ENCODE measurements at places on chromosomes 13 and 19. TPM values are rescaled to one million over a fixed set of nuclear protein-coding genes. Genes with fewer than 3 reads are reported as not detected.

PRR36 gene
- total RNA-seq, result under 0.01 TPM

SOHLH2 gene
- 0.77 TPM for total RNA-seq

MIA gene
- 0.26 TPM for total RNA-seq

DNA sequence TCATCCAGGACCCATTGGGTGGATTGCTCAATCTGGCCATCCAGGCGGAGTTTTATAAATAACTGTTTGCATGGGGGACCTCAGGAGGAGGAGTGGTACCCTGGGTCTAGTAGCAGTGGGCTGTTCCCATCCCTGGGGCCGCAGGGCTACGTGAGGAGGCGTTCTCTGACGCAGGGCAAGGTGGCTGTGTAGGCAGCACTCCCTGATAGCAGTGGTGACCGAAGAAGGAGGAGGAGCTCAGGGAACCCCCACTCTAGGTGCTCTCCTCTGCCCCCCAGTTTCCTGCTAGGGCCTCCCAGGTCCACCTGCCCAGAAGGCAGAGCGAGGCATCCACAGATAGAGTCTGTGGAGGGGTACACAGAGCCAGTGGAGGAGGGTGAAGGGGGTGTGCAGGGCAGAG, 64.1 kb downstream of the CCNE1 start:
- no peak for DNase-seq

- DNase-seq, result no peak
Observed at GRCh38 chr13:111610879-111611278, 290.4 kb downstream of the TEX29 start.

DNA sequence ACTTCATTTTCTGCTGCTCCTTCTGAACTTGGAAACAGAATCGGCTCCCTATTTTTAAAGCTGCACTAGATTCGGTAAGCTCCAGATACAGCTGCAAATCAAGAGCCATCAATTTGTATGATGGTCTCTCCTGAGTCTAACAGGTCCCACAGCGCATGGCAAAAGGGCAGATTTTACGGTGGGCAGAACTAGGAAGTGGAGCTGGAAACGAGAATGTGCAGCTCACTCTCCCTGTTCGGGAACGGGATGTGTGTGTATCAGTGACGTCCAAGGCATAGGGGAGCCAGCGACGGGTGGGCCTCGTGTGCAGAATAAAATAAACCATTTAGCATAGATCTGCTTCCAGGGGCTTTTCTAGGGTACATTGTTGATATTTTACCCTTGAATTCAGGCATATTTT, 74.2 kb downstream of the COL4A1 start:
- DNase-seq, result peak; percentile 82

GRCh38 chr19:1884291-1884718, 991 bp downstream of the ABHD17A start:
- no peak for DNase-seq

DNA sequence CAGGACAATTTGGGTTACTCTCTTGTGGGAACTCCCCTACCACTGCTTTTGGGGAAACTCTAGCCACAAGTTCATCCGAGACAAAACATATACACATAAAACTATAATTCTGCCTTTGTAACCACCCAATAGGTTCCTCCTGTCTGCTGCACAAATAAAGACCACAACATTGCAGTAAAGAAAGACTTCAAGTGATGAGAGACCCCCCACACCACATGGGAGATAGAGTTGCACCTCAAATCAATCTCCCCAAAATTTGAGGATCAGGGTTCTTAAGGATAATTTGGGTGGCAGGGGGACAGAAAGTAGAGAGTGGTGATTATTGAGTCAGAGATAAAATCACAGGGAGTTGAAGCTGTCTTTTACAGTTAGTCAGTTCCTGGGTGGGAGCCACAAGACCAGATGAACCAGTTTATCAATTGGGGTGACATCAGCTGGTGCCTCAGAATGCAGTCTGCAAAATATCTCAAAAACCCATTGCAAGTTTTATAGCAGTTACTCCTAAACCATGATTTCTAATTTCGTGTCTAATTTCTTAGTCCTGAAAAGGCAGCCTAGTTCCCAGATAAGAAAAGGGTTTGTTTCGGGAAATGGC, 1348.5 kb downstream of the PCDH9 start:
- no peak for DNase-seq

DNA sequence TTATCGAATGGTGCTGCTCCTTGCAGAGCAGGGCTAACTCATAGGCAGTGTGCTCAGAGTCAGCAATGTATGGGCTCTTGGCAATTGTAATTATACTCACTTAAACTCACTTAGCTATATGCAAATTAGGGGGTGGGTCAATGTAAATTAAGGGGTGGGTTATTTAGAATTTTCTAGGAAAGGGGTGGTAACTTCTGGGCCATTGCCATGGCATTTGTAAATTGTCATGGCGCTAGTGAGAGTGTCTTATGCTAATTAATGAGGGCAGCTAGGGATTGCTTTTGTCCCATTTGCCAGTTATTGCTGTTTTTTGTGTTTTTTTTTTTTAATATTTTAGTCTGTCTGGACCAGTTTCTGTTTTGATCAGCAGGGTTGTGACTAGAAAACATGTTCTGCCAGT, 68.4 kb downstream of the DIAPH3 start:
- DNase-seq, result no peak

- DNase-seq, result peak; percentile 11
Observed at GRCh38 chr13:108669381-108669780, 40.0 kb downstream of the MYO16 start.

- DNase-seq, result no peak
Observed at GRCh38 chr19:4012975-4013634, 5.6 kb downstream of the PIAS4 start.

DNA sequence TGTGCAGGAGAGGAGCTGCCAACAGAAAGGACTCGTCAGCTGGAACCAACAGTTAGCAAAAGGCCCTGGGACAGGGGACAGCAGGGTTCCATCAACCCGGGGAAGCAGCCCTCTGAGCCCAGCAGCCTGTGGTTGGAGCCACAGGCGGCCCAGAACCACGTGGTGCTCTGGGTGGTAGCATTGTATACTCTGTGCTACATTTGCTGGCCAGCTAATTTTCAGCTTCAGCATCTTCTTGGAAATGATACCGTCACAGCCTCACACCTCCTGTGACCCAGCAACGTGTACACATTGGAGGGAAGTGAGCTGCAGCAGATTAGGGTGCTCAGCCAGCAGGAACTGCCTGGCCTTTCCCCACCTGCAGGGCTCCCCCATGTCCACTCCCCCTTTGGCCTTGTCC, 13.1 kb upstream of the MTIF3 start:
- no peak for DNase-seq

- DNase-seq, result no peak
Observed at GRCh38 chr13:100753376-100753775, 78.8 kb upstream of the TMTC4 start.

GRCh38 chr19:49830766-49831165, 12.7 kb downstream of the MED25 start:
- no peak for DNase-seq

DNA sequence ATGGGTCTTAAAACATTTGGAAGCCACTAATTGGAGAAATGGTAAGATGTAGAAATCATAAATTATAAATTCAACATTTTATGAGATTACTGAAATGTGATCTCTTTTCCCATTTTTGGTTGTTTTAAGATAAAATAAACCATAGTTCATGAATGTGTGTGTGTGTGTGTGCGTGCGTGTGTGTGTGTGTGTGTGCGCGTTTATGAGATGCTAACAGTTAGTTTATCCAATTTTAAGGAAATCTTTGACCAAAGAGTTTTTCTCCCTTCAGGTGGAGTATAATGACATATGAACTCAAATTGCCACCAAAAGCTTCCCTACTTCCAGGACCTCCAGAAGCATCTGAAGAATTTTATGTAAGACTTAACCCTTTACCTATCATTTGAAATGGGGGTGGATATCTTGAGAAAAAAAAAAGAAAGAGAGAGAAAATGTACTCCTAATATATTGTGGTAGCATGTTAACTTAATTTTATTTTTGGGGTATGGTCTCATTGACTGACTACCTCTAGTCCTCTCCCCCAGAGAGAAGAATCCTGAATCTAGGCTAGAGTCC, 98.1 kb upstream of the AKAP11 start:
- DNase-seq, result no peak

DNA sequence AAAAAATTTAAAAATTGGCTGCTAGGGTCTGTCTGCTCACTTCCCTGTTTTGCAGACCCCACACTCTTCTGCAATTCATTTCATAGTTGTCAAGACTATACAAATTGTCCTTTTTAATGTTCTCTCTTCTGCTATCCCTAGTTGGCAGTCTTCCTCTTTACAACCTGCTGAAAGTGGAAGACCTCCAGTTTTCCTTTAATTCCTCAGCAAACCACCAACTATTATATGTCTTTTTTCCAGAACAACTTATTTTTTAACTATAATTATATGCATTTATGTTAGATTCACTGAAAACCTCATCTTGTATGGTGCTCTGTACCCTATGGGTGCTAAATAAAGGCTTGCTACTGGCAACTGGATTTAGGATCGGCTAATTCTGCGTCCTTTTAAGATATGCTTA, 1.1 kb upstream of the PHF11 start:
- DNase-seq, result no peak

DNA sequence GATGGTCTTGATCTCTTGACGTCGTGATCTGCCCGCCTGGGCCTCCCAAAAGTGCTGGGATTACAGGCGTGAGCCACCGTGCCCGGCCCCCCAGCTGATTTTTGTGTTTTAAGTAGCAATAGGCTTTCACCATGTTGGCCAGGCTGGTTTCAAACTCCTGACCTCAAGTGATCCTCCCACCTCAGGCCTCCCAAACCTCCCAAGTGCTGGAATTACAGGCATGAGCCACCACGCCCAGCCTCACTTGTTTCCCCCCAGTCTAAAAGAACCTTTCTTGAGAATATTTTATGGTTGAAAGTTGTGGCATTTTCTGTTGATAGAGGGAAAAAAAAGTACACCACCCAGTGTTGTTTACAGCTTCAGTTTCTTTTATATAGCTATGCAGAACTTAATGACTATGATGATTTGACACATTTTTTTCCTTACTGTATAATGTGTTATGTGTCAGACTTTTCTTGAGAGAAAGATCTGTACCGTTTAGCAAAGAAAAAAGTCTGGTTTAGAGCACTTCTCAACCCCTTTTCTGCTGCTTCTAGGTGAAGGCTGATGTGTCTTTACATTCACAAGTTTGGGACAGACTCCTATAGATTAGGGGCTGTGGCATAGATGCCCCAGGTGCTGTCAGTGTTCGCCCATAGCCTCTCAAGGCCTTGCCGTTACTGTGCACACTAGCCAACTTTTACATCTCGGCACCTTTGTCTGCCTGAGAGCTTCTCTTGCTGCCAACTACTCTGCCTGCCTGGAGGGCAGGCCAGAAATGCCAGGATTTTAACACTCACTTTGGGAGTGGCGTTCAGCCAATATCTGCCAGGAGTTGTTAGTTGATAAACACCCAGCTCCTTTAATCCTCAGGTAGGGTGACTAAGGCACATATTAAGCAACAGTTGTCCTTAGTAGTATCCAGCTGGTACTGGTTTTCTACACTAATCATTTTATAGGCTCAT, 33.0 kb downstream of the KCTD4 start:
- DNase-seq, result no peak

- peak; percentile 33 for DNase-seq
Observed at GRCh38 chr19:21463449-21464105, 41.8 kb upstream of the ZNF429 start.

DNA sequence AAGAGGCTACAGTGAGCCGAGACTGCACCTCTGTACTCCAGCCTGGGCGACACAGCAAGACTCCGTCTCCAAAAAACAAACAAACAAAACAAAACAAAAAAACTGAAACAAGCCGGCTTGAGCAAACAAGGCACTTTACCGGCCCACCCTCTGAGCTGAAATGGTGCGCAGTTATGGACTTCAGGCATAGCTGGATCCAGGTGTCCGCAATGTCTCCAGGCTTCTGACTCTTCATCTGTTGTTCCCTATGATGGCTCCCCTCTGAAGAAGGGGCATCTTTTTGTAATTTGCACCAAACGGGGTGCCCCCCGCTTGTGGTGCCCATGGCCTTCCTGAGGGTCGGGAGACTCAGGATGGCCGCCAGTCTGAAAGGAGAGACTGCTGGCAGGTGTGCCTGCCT, 6.2 kb downstream of the C2CD4C start:
- DNase-seq, result no peak

GRCh38 chr13:111590796-111591195, 270.4 kb downstream of the TEX29 start:
- no peak for DNase-seq

- DNase-seq, result no peak
Observed at GRCh38 chr13:96996107-96996506, 1.8 kb upstream of the OXGR1 start.

DNA sequence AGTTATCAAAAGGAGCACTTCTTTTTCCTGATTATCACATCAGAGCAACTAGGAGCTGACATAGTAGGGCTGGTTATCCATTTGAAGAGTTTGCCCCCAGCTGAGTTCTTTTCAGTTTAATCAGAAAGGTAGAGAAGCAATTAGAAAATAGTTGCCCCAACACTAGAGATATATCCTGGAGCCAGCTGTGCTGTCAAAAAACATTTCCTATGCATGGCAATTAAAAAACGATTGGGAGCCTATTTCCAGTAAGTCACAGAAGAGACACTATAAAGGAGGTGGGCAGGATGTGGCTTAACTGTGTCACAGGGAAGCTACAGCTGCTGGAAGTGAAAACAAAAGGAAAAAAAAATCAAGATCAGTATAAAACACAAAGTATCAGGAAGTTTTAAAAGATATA, 155.7 kb upstream of the SLITRK1 start:
- DNase-seq, result no peak

GRCh38 chr13:45670189-45670885, 31.8 kb upstream of the CBY2 start:
- DNase-seq, result no peak

- DNase-seq, result no peak
Observed at GRCh38 chr13:110470272-110471009, 91.1 kb downstream of the RAB20 start.

- peak; percentile 31 for DNase-seq
Observed at GRCh38 chr19:39351537-39352064, 9.4 kb downstream of the SAMD4B start.

GRCh38 chr13:90783273-90783672, 564.2 kb upstream of the MIR17HG start:
- DNase-seq, result no peak

GRCh38 chr13:44438234-44438579, 64.6 kb downstream of the SERP2 start:
- DNase-seq, result no peak

GRCh38 chr19:54257116-54257480, at the start of gene LILRB5:
Gene LILRB5 (minus strand): TSS chr19:54257273. CDS start chr19:54257193, 80 bp downstream.
- DNase-seq, result no peak

- DNase-seq, result no peak
Observed at GRCh38 chr13:80274643-80275042, 66.3 kb downstream of the SPRY2 start.

DNA sequence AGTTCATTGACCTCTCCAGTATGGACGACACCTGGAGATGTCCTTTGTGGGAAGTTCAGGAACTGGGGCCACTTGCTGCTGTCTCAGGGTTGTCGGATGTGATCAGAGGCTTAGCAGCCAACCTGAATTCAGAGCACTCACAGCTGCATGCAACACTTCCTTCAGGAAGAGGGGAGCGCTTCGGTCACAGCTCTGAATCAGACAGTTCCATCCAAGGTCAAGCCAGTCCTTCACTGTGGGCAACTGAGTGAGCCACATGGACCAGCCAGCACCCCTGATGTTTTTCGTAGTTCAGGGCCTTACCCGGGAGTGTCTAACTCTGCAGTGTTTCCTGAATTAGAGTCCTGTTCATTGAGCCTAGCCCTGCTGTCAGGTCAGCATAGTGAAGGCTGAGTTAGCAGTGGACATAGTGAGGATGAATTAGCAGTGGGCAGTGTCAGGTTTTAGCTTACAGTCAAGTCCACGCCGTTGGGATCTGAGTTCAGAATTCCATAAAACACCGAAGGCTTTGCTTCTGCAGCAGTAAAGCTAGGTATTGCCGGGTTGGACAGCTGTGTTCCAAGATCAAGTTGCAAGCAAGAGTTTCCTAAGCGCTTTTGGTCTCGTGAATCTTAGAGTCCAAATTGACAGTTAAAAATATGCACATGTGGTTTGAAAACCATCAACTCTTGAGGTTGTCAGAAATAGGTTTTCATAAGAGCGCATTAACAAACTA, 5.1 kb downstream of the ZNF555 start:
- DNase-seq, result no peak
